ENCODE measurements at places on chromosomes 3 and 15.

DNA sequence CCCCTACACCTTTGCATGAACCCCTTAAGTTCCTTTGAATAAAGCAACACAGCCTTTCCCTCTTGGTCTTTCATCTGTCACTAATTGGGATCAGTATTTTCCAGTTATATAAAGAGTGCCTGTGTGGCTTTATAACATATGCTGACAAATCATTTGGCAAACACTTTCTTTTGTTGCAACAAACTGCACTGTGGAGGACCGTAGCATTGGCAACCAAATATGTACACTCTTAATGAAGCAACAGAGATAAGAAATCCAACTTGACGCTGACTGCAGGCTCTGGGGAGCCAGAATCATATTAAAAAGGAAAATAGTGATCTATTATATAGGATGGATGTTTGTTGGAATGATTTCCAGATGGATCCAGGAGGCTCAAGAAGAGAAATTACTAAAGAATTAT lies 120.1 kb upstream of the PRICKLE2 start:
- DNase-seq: no peak

DNA sequence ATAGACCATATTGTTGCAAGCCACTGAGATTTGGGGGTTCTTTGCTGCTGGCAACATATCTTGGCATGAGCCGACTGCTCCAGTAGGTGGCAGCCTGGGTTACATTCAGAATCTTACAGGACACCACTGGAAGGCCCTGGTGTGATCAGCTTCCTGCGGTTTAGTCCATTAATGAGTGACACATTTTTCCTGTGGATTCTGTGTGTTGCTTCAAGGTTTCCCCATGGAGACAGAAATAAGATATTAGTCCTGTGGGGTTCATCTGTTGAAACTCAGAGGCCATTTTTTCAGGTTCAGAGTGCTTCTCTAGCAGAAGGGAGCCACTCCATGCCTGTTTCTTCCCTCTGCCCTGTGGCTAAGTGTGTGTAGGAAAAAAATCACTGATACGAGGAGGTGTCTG lies 116.2 kb downstream of the MFSD1 start:
- no peak for DNase-seq

DNA sequence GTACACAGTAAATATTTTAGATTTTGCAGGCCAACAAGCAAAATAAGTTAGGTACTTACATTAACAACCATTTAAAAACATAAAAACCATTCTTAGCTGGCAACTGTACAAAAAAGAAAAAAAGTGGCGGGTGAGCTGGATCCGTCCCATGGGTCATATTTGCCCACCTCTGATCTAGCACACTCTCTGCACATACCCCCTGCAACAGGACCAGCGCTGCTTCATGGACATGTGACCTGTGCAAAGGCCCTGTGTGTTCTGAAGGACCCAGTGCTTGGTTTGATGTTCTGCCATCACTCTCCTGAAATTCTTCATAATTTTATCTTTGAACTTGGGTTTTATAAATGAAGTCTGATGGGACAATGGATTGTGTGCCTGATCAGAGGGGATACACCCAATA lies 72.5 kb upstream of the ACAN start:
- no peak for DNase-seq

GRCh38 chr3:99714146-99714545 lies 75.8 kb downstream of the COL8A1 start:
- DNase-seq: no peak

GRCh38 chr3:155846119-155846518 lies 8.1 kb downstream of the SLC33A1 start:
- no peak for DNase-seq

DNA sequence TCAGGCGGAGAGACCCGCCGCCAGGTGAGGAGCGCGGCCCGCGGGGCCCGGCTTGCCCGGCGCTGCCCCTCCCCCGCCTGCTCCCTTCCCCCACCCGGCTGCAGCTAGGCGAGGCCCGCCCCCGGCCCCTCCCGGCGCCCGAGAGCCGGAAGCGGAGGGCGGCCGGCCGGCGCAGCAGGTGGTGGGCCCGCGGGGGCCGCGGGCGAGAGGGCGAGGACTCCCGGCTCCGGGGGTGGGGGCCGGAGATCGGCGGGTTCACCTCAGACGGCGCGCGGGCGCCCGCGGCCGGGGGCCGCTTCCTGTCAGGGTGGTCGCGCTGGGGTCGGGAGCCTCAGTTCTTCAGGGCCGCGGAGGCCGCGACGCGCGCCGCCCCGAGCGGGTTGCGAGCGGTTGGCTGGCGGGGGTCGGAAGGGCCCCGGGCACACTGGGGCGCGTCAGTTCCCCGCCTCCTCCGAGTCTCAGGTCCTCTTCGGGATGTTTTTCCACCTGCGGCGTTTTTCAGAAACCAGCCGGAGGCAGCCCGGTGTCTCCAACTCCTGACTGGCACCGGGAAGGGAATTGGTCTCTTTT lies 395 bp downstream of the ZFAND6 start:
- DNase-seq: no peak

- peak; percentile 96 for DNase-seq
Observed at GRCh38 chr15:42608110-42608531, 32.7 kb downstream of the STARD9 start.

DNA sequence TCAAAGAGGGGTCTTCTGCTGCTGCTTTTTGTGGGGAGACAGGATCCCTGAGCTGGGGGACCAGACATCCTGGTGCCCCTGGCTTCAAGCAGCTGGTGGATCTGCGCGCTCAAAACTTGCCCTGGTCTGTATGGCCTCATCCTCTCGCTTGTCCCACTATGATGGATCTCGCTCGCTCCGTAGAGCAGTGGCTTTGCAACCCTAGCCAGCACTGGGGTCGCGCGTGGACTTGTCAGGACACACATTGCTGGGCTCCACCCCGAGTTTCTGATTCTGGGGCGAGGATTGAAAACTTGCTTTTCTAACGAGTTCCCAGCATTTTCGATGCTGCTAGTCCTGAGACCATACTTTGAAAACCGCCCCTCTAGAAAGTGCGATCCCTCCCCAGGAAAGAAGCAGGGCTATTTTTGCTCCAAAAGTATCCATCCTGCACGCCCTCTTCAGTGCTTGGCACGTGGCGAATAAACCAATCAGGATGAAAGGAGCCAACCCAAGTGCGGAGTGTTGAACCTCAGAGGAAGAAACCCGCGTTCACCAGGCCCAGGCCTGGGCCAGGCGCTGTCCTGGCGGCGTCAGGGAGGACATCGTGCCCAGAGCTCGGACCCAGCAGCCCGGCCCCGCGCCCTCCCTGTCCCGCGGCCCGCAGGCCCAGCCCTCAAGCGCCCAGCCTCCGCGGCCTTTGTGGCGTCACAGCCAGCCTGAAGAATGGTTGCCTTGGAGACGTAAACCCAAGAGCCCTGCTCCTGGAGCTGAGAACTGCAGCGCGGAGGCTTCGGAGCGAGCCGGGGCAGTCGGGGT lies at the start of gene CFAP100:
Gene CFAP100 (plus strand): TSS at position 731 of the 798 bp plus-strand sequence. CDS start 1,092 bp downstream, outside the sequence.
- DNase-seq: no peak

GRCh38 chr15:68354923-68355322 lies 77.0 kb downstream of the ITGA11 start:
- DNase-seq: no peak

DNA sequence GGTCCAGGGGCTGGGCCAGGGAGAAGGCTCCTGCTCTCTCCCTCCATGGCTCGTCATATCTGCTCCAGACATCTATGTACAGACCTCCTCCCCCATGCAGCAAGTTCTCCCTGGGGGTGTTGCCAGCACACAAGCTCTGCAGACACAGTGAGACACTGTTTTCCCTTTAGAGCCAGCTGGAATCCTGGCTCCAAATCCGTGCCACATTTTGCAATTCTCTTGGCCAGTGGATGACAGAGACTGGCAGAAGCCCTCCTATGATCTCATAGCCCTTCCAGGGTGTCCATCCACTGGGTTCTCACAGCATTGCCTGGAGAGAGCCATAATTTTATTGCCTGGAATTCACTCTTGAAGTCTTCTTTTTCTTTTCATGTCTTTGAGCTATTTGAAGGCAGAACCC lies 203.9 kb downstream of the TLE3 start:
- DNase-seq: no peak

Data from CMK (cell line).